Activated naive CD4-positive, alpha-beta T cell treated with anti-CD3 and anti-CD28 coated beads, Interleukin-2, amount 10 ng/mL, durations not matched to agents 5 hours and 36 hours (primary cell): ENCODE measurements at places on chromosomes 7 and 10. TPM values are rescaled to one million over a fixed set of nuclear protein-coding genes. Genes with fewer than 3 reads are reported as not detected.

The CYP2E1 gene
- not detected for total RNA-seq

The GRID2IP gene
- not detected for total RNA-seq

The PRPS1L1 gene
- total RNA-seq, result not detected

The NIPSNAP2 gene
- total RNA-seq, result 32.7 TPM

The EGR2 gene
- 2.0 TPM for total RNA-seq

The COL26A1 gene
- not detected for total RNA-seq

The ADAM8 gene
- 91.0 TPM for total RNA-seq

The TMEM196 gene
- not detected for total RNA-seq

The ETV1 gene
- total RNA-seq, result not detected

The LRRC17 gene
- total RNA-seq, result 0.17 TPM
